ENCODE measurements at places on chromosomes 1 and 21.

- no peak for DNase-seq
Measured at GRCh38 chr1:206686478-206687249, 2.0 kb downstream of the MAPKAPK2 start.

DNA sequence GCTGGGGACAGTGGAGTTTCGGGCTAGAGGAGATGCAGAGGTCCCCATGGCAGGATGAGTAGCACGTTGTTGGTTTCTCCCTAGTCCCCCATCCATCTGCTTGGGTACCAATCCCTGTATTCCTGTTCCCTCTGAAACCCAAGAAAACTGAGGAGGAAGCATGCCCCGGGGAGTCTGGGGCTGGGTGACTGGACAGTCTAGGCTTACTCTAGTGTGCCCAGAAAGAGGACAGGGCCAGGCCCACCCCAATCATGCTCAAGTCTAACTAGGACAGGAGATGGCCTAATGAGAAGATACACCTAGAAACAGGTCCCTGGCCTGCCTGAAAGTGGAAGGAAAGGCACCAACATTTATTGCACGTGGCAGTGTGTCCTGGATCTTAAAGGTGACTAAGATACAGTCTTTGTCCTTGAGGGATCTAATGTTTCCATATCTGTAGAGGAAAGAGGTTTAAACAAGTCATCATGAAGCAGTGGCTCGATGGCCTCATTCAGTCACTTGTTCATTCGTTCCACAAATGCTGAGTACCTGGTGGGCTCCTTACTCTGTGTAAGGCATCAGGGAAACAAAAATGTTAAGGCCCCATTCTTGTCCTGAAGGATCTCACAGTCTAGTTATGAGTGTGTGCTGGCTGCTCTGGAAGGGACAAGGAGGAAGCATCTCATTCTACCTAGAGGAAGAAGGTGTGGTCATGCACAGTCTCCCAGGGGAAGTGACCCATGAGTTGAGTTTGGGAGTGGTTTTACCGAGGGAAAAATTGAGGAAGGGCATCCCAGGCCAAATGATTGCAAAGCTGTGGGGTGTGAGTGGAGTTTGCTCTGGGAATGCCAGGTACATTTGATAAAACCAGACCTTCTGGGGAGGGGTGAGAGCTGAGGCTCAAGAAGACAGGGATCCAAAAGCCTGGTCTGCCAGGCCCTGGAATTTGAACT lies 10.0 kb downstream of the CDK18 start:
- DNase-seq = no peak

DNA sequence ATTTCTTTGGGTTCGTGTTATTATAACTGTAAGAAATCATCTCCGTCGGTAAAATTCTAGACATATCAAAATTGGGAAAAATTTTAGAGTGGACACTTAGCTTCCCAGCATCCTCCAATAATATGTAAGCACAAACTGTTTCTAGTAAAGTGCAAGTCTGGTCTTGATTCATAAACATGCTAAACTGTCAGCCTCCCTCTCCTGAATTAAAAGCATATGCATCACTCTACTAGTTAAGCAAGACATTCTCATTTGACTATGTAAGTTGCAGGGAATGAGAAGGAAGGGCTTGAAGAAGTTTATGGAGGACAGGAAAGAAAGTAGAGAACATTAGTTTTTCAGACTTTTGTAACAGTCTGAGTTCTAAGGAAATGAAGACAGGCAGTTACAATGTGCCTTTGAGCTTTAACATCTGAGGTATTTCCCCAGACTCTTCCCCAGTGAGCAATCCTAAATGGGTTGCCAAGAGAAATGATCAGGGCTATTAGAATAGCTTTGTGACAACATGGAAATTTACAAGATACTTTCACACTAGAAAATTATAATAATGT lies 90.0 kb downstream of the TYW3 start:
- no peak for DNase-seq

DNA sequence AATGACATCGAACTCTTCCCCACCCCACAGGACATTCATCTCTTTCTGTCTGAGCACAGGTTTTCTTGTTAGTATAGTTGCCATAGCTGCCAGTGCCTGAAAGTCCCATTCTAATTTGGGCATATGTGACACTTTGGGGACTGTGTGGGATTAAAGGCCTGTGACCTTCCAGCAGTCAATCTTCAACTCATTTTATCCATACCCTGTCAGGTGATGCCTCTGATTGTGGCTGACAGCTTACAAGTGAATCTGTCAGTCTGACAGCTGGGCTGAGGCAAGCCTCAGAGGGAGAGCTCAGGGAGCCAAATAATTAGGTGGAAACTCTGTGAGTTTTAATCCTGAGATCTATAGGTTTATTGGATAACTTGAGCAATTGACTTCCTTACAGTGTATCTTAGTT lies 29.6 kb downstream of the ZCCHC17 start:
- DNase-seq = no peak

DNA sequence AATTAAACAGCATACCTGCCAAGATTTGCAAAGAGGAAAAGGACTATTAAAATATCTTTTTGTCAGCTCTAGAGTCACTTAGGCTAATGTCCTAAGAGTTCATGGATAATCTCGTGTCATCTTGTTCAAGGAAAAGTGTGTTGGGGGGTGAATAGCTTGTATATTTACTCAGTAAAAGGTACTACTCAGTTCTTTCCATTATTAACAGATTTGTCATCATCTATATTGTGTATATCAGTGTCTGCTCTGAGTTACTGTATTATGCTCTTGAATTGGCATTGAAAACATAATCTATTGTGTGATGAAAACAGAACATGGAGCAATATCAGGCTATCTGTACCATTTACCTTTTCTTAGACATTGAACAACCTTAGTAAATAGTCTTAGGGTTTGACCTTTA lies 41.9 kb downstream of the SMG7 start:
- no peak for DNase-seq

DNA sequence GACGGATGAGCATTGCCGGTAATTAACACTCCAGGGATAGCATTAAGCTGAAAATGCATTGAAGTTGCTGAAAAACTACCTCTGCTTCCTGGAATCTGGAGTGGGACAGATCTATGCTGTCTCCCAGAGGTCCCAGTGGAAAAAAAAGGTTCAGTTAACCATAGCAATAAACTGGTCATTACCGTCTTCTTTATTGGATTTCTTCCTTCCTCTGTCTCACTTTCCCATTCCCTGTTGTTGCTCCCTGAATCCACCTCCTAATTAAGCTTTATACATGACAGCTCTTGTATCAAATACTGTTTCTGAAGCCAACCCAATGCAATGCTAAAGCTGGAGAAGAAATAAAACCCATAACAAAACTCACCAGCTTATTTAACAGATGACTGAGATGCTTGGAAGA lies 1805.9 kb downstream of the NCAM2 start:
- DNase-seq = no peak
